ENCODE measurements at places on chromosomes 12 and 14. TPM values are rescaled to one million over a fixed set of nuclear protein-coding genes. Genes with fewer than 3 reads are reported as not detected.

The HOXC12 gene
- total RNA-seq: not detected

The YBX3 gene
- total RNA-seq: 134 TPM

The ENDOU gene
- total RNA-seq: not detected

The KLC1 gene
- total RNA-seq: 181 TPM

The TAS2R9 gene
- total RNA-seq: not detected

The TEAD4 gene
- total RNA-seq: 7.1 TPM

The HOXC4 gene
- 0.71 TPM for total RNA-seq
